HCT116 (cell line): ENCODE measurements at places on chromosomes 13 and 19. TPM values are rescaled to one million over a fixed set of nuclear protein-coding genes. Genes with fewer than 3 reads are reported as not detected.

The SBK3 gene
- 1.2 TPM for total RNA-seq

The SRRM5 gene
- not detected for total RNA-seq

DNA sequence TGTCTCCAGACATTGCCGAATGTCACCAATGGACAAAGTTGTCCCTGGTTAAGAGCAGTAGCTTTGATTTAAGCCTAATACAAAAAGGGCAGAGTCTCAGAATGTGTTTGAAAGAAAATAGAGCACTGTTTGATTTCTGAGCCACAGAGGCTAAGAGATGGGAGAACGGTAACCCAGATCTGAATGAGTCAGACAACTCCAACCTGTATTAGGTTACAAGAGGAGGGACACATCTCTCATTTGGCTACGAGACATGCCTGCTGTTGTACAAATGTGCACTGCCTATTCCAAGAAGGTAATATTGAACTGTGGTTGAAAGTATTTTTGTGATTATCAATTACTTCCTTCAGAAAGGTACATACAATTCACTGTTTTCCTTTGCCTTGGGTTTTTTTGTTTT is 4.9 kb upstream of the HSPH1 start:
- no peak overlapping the region for H3K27ac ChIP-seq
- no peak overlapping the region for H3K4me3 ChIP-seq
- H3K36me3 ChIP-seq, result no peaks in the 10 kb centered on the region
- no peak for DNase-seq
- H3K27me3 ChIP-seq, result no peaks in the 10 kb centered on the region
- H3K4me1 ChIP-seq, result peaks cover 4% of the 10 kb centered on the region; the same call in 1 of the 2 replicates

DNA sequence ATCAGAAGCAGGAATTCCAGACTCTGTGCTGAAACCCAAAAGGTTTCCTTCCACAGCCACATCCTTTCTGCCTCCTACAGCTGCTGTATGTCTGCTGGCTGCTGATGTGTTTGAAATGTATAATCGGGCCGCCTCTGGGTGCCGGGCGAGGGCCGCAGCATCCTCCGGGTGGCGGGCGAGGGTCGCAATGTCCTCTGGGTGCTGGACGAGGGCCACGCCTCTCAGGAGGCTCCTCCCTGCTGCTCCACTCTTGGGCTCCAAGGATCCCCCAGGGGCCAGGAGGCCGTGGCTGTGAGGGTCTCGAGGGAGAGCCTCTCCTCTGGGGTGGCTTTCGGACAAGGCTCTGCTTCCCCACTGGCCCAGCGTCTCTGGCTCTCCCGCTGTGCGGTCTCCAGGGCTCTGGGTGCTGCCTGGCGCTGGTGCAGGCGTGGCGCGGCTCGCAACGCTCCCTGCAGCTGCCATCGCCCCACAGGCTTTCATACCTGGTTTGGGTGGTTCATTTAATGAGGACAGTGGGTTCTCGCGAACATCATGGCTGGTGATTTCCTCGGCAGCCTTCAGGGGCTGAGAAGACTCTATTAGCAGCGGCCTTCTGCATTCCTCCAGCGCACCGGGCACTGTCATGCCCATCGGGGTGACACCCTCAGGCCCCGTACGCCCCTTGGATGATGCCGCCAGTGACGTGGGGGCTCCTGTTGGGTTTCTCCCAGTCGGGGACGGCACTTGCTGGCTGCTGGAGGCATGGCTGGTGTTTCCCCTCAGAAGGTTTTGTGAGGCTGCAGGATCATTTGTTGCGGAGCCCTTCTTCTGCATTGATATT is 41.8 kb upstream of the GRTP1 start:
- H3K4me1 ChIP-seq, result peaks cover 9% of the 10 kb centered on the region
- no peak overlapping the region for H3K27ac ChIP-seq
- peaks cover 3% of the 10 kb centered on the region; the same call in 1 of the 2 replicates for H3K27me3 ChIP-seq

DNA sequence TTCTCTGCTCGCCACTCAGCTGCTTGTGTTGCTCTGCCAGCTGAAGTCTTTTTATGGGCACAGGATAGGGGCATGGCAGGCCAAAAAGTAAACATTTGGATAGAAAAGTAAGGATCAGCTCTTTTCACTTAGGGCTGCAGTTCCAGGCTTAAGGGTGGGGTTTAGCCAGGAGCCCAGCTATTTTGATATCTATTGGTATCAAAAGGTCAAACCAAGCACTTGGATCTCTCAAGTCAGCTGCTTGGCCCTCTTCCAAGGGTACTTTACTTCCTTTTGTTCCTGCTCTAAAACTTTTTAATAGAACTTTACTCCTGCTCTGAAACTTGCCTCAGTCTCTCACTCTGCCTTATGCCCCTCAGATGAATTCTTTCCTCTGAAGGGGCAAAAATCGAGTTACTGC is 55.7 kb upstream of the ABCC4 start:
- H3K27ac ChIP-seq, result no peak overlapping the region
- H3K27me3 ChIP-seq, result no peaks in the 10 kb centered on the region
- H3K4me3 ChIP-seq, result no peak overlapping the region
- no peaks in the 10 kb centered on the region for H3K36me3 ChIP-seq
